Suppressor macrophage treated with lipopolysaccharide for 4 hours (primary cell): ENCODE measurements at places on chromosomes 11 and 22.

- DNase-seq = peak; percentile 93
Observed at GRCh38 chr11:68903288-68904247, at the start of the genes IGHMBP2 and MRPL21. TSS of gene IGHMBP2 (plus strand) at chr11:68903891. CDS start at chr11:68903953, 62 bp downstream. TSS of gene MRPL21 (minus strand) at chr11:68903832. CDS start at chr11:68903810, 22 bp downstream.

- peak; percentile 43 for DNase-seq
Observed at GRCh38 chr22:24207264-24208011, 26.2 kb downstream of the SUSD2 start.

- peak; percentile 40 for DNase-seq
Observed at GRCh38 chr22:40345815-40346184, 500 bp upstream of the ADSL start.

DNA sequence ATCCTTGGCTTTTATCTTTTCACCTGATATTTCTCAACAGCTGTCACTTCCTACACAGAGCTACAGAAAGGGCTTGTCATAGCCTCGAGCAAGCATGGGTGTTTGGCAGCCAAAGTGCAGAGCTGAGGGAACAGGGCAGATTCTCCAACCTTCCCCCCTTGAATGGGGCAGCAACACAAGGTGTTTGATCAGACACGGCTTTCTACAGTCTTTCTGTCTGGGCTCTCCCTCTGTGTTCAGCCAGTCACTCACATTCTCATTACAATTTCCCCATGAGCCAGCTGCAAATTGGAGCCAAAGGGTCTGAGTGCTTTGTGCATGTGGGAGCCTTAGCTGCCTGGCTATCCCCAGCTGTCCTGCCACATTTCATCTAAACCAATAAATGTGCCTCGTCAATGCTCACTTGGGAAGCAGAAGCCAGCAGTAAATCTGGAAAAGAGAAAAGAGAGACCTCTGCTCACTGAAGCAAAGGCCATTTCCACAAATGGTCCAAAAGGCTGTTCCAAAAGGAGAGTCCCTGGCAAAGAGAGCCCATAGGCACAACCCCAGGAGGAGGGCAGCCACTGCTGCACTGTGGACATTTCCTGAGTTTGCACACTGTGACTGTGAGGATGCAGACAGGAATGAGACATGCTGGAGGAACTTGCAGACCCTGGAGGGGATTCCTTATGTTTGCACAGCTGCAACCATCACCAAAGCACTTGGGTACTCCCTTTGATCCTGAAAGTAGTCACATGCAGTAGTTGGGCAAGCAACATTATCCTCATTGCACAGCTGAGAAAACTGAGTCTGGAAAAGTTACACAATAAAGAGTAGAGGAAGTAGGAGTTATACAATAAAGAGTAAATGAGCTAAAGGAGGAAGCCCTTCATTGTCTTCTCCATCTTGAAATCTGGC, 186.8 kb downstream of the FAM181B start:
- peak; percentile 59 for DNase-seq

GRCh38 chr11:114236829-114237228, 59.4 kb upstream of the NNMT start:
- DNase-seq = no peak

- DNase-seq = no peak
Observed at GRCh38 chr11:36314434-36314767, 18.3 kb downstream of the PRR5L start.

GRCh38 chr11:27507557-27508322, 1.2 kb upstream of the LIN7C start:
- DNase-seq = peak; percentile 11

DNA sequence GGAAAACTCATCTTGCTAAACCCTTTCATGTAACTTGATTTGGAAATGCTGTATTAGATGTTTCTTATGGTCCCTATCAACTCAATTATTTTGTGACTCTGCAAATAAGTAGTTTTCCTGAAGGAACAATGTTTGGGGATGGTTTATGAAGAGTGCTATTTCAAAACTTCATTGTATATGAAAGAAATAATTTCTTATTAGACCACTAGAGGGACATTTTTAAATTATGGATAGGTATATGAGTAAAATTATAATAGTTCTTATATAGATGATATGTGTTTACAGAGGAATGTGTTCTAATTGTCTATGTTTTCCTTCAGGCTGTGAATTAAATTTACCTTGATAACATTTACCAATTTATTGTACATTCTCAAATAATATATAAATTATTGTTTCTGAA, 509.4 kb upstream of the RAG2 start:
- no peak for DNase-seq

GRCh38 chr22:41932353-41932752, 5.7 kb upstream of the TNFRSF13C start:
- no peak for DNase-seq

DNA sequence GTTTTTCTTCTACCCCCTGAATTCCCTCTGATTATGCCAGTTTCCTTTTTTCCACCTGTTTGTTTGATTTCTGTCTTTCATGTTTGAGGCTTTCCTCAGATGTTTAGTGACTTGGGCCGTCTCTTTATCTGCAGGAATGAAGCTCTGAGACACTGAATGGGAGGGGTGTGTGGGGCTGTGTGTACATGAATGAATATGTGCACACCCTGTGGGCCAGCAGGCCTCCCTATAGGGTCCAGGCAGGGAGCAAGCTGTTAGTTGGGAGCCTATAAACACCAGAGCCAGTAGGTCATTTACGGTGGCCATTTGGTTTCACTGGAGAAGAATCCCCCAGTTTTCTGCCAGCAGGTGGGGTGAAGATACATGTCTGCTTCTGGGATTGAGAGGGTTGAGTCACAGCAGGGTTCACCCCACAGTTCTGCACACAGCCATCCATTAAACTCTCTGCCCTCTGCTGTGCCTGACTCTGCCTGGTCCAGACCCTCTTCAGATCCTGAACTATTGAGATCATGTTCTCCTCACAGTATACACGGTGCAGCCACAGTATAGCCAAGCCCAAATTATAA, 34.8 kb downstream of the BARX2 start:
- no peak for DNase-seq

GRCh38 chr11:14089690-14090462, 127.4 kb downstream of the SPON1 start:
- no peak for DNase-seq

GRCh38 chr11:83785942-83786341, 499.8 kb upstream of the CCDC90B start:
- DNase-seq = no peak

DNA sequence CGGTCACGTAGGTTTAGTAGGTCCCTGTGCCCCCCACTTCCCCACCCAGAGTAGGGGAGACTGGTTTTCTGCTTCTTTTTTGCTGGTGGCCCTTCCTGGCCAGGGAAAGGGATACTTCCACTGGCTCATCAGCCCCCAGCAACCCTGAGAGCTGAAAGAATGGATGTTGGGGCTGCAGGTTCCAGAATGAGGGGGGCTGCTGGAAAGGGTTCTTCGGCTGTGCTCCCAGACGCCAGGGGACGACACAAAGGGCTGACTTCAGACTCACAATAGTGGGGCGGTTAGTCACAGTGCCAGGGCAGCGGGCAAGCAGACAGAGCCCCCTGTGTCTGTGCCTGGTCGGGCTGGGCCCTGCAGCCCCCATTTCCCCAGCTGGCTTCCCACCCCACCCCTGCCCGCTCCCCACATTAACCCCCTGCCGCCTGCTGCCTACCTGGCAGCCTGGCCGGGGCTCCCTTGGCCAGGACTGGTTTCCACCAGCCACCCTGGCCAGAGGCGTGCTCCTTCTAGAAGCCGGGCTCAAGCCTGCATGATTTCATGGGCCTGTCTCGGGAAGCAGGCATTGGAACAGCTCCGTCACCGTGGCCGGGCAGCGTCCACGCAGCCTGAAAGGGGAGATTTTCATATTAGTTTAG, 79.1 kb upstream of the WNT7B start:
- no peak for DNase-seq

- no peak for DNase-seq
Observed at GRCh38 chr11:33928564-33928963, 36.7 kb upstream of the LMO2 start.

DNA sequence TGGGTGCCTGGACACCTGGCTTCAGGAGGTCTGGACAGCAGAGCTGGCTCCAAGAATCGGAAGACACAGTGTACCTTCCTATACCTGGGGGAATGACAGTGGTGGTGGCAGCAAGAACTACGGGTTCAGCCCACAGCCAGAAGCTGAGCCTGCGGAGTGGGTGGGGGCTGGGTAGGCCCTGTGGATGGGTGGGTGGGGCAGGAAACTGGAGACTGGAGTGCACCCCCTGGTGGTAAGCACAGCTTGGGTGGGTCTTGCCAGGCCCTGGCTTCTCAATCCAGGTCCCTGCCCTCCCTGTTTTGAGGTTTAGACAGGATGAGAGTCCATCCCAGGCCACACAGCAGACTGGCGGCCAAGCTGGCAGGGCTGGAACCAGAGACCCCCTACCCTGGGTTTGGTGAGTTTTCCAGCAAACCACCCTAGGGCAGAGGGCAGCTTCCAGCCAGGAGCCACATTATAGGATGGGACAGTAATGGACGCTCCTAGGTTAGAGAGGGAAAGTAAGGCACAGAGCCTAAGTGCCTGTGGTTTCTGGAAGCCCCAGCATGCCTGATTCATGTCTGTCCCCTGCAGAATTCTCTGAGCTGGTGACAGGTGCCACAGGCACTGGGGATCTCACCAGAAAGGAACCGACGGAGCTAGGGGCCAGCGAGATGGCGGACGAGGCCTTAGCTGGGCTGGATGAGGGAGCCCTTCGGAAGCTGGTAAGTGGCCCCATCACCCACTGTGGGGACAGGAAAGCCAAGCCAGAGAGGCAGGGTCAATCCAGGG, 1.7 kb downstream of the SMTN start:
- DNase-seq = peak; percentile 38

GRCh38 chr11:118898400-118899295, 15.0 kb downstream of the CXCR5 start:
- no peak for DNase-seq

- no peak for DNase-seq
Observed at GRCh38 chr11:122721964-122722266, 66.4 kb downstream of the UBASH3B start.

- DNase-seq = peak; percentile 34
Observed at GRCh38 chr11:86978756-86979608, 23.8 kb upstream of the FZD4 start.

- no peak for DNase-seq
Observed at GRCh38 chr11:68689737-68690625, 5.6 kb downstream of the GAL start.

- no peak for DNase-seq
Observed at GRCh38 chr11:24723231-24723630, 226.4 kb downstream of the LUZP2 start.

DNA sequence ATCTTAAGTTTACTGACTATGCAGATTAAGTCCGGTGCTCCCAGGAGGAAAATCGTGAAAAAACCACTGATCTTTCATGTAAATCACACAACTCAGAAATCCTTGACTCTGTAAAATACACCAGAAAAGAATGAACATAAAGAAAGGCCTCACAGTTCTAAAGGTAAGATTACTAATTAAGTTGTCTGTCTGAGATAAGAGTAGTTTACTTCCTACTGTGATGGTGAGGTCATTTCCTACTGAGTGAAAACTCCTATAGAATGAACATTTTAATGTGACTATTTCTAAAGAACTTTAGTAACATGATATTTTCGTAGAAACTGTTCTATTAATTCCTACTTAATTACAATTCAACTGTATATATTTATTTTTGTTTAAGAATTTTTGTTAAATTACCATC, 774.4 kb upstream of the CHORDC1 start:
- no peak for DNase-seq

GRCh38 chr11:64723907-64724862, 1.2 kb upstream of the NRXN2 start:
- no peak for DNase-seq

DNA sequence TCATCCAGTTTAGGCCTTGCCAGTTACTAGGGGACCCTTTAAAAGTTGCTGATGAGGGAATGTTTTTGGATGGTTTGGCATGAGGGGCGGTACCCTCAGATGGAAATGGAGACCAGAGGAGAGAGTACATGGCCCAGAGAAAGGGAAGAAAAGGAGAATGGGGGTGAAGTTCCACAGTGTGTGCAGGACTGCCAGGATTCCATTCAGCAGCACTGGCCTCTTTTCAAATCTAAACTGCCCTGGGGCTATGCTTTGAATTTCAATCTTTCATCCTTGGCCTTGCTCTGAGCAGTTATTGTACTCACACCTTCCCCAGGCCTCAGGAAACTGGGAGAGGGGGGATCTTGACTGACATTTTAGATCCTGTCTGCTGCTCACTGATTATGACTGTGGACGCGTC, 3.0 kb downstream of the SLC3A2 start:
- no peak for DNase-seq

- peak; percentile 44 for DNase-seq
Observed at GRCh38 chr11:94884376-94884775, 89.0 kb downstream of the CWC15 start.

DNA sequence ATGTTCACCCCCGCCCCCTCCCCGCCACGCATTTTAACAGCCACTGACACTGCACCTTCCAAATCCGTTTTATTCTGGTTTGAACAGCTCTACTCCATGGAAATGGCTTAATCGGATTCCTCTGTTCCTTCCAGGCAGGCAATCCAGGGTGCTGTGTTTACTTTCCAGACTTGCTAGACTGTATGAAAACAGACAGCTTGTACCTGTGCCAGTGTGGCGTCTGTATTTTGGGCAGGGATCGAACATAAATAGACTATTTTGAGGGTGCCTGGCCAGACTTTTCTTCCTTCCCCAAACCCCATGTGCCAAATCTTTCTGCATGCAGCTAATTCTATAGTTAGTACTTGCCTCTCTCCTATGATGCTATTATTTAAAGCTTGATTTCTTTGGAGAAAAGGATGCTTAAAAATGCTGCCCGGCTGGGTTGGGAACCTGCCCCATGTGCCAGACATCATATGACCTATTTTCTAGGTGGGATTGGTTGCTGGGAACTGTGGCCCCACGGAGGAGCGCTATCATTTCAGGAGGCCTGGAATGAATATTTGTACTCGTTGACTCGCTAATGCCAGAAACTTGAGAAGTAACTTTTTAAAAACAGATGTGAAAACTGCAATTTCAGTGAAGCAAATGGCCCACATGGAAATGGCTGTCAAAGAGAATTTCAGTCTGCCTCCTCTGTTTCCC, 814.8 kb downstream of the BRD1 start:
- no peak for DNase-seq

GRCh38 chr11:117946156-117946841, 17.1 kb upstream of the TMPRSS13 start:
- peak; percentile 57 for DNase-seq

- no peak for DNase-seq
Observed at GRCh38 chr11:9953994-9954626, 290.2 kb downstream of the SWAP70 start.

- no peak for DNase-seq
Observed at GRCh38 chr11:121553389-121553788, 100.6 kb upstream of the SORL1-AS1 start.
